ENCODE measurements at places on chromosomes 16 and 17. TPM values are rescaled to one million over a fixed set of nuclear protein-coding genes. Genes with fewer than 3 reads are reported as not detected.

Gene TMC5
- total RNA-seq = 54.5 TPM

Gene KRTAP4-7
- total RNA-seq = not detected

GRCh38 chr17:42399121-42399520 lies 10.9 kb upstream of the STAT3 start:
- no peaks in the 10 kb centered on the region for H3K36me3 ChIP-seq
- DNase-seq = no peak
- no peak overlapping the region for H3K4me3 ChIP-seq
- H3K4me1 ChIP-seq = no peaks in the 10 kb centered on the region

DNA sequence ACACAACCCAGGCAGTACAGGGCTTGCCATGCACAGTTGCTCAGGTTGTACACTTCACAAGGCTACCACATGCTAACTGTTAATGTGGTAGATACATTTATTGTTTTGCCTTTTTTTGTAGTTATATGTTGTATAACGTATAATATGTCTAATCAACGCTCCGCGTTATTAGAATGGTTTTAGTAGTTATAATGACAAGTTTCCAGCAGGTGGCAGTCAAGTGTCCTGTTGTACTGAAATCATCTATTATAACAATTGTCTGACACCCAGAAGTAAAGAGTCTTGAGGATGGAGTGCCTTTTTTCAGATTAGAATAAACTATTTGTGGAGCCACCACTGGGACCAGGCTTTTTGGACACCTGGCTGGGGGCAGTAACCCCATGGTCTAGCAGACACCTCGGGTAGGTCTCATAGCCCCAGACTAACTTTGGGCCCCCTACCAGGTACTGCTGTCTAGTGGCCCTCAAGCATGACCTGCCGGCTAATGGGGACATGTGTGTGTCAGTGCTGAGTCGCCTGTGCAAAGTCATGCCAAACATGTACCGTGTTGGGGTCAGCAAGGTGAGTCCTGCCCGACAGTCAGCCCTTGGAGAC lies 32.8 kb downstream of the MYO15A start:
- H3K27me3 ChIP-seq = no peaks in the 10 kb centered on the region
- no peak overlapping the region for H3K27ac ChIP-seq
- no peaks in the 10 kb centered on the region for H3K4me1 ChIP-seq
- H3K4me3 ChIP-seq = no peak overlapping the region
- peak; percentile 55 for DNase-seq

Gene IRX3
- total RNA-seq = 0.54 TPM

Gene NPIPB8
- total RNA-seq = 3.6 TPM

- H3K27me3 ChIP-seq = no peaks in the 10 kb centered on the region
- H3K4me3 ChIP-seq = no peak overlapping the region
- no peak overlapping the region for H3K27ac ChIP-seq
Observed at GRCh38 chr17:52383493-52384100, 225.1 kb upstream of the CA10 start.

GRCh38 chr16:19559242-19559910 lies 3.9 kb downstream of the VPS35L start:
- peak; percentile 34 for DNase-seq
- no peaks in the 10 kb centered on the region for H3K36me3 ChIP-seq
- no peaks in the 10 kb centered on the region for H3K27me3 ChIP-seq
- H3K4me1 ChIP-seq = no peaks in the 10 kb centered on the region

- no peak overlapping the region for H3K4me3 ChIP-seq
- DNase-seq = peak; percentile 50
Observed at GRCh38 chr16:17417740-17418139, 53.0 kb downstream of the XYLT1 start.

Gene HEATR9
- total RNA-seq = not detected

Gene TBC1D3K
- not detected for total RNA-seq

DNA sequence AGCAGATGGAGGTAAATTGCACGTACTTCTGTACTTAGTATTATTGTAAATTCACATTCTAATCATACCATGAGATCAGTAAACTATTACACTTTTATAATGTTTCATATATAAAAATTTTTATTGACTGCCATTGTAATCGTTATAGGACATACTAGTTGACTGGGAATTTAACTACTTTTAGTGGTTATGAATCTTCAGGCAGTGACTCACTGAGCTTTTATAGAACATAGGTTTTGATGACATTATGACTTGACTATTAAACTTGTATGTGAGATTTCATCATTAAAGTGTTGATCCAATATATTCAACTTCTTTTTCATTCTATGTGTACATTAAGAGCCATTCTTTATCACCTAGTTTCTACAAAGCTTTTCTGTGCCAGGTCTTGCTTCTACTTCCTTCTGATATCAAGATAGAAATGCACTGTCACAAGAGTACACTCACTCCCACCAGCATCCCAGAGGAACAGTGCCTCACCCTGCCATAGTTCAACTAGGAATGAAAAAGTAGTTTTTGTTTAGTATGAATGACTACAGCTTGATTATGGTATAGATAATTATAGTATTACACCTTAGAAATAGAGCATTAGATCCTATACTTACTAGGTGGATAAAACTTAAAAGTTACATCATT lies 142.4 kb upstream of the RBL2 start:
- H3K4me1 ChIP-seq = no peaks in the 10 kb centered on the region
- DNase-seq = no peak

Gene ZNF624
- total RNA-seq = 2.4 TPM

- H3K4me1 ChIP-seq = no peaks in the 10 kb centered on the region
- H3K36me3 ChIP-seq = no peaks in the 10 kb centered on the region
- no peaks in the 10 kb centered on the region for H3K27me3 ChIP-seq
- H3K27ac ChIP-seq = no peak overlapping the region
Observed at GRCh38 chr17:34114174-34114573, 140.9 kb upstream of the CCL2 start.

- no peak overlapping the region for H3K27ac ChIP-seq
- H3K4me1 ChIP-seq = no peaks in the 10 kb centered on the region
- DNase-seq = no peak
- no peaks in the 10 kb centered on the region for H3K36me3 ChIP-seq
- H3K27me3 ChIP-seq = no peaks in the 10 kb centered on the region
- no peak overlapping the region for H3K4me3 ChIP-seq
Observed at GRCh38 chr16:87108941-87109340, 208.3 kb downstream of the C16orf95 start.

GRCh38 chr17:50090971-50091917 lies 3.9 kb upstream of the PDK2 start:
- H3K36me3 ChIP-seq = no peaks in the 10 kb centered on the region
- no peaks in the 10 kb centered on the region for H3K27me3 ChIP-seq
- no peak overlapping the region for H3K4me3 ChIP-seq
- peaks cover 5% of the 10 kb centered on the region for H3K4me1 ChIP-seq
- H3K27ac ChIP-seq = no peak overlapping the region
- no peak for DNase-seq

- peak; percentile 90 for DNase-seq
- no peaks in the 10 kb centered on the region for H3K27me3 ChIP-seq
- H3K27ac ChIP-seq = peak overlapping the region; percentile 96
- H3K4me3 ChIP-seq = peak overlapping the region; percentile 79
Observed at GRCh38 chr16:3021449-3022207, 1.5 kb downstream of the TNFRSF12A start.

DNA sequence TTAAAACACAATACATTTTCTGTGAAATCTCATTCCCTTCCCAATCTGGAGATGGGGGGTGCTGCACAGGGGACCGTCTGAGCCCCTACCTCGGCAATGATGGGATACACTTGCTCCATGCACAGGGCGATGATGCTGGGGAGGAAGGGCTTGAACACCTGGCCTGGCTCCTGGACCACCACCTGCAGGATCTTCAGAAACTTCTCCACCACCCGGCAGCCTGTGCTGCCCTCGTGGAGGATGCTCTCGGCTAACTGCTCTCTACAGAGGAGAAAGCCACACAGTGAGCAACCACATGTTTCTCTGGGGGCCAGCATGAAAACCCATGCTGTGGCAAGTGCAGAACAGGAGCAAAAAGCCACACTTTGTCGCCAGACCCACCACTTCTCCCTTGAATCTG lies 42.4 kb upstream of the GSG1L start:
- DNase-seq = no peak
- peaks cover 19% of the 10 kb centered on the region for H3K36me3 ChIP-seq
- no peak overlapping the region for H3K27ac ChIP-seq
- H3K27me3 ChIP-seq = no peaks in the 10 kb centered on the region

DNA sequence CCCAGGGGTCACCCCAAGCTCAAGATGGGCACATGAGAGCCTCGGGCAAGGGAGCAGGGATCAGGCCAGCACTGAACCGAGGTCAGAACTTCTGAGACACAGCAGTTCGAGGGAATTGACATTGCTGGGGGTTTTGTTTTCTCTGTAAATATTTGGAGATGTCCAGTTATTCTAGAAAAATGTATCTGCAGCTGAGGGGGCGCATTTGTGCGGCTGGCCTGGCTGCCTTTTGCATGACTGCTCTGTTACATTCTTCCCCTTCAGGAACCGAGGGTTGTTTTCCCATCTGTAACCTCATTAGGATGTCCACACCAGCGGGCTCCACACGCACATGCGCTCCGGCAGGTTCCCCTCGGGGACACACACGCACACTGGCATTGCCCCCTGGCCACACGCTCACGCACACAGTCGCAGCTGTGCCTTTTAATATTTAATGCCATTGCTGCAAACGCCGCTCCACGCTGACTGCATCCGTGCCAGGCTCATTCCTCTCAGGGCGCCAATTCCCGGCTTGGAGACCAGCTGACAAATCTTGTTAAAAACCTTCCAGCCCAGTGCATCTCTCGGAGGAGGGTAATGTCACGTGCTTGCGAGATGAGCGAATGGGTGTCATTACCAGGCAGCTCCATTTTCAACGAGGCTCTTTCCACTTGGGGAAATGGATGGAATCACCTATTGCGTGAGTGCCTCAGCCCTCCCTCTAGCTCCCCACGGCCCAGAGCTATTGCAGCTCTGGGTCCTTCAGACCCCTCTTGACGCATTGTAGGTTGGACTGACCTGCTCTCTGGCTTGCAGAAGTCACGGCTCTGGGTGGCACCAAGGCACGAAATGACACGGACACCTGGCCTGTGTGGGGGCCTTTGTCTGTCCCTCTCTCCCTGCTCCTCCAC lies 13.1 kb downstream of the CCR7 start:
- H3K4me3 ChIP-seq = no peak overlapping the region
- H3K27me3 ChIP-seq = no peaks in the 10 kb centered on the region
- peak overlapping the region; percentile 77 for H3K27ac ChIP-seq
- no peaks in the 10 kb centered on the region for H3K36me3 ChIP-seq
- DNase-seq = peak; percentile 27

DNA sequence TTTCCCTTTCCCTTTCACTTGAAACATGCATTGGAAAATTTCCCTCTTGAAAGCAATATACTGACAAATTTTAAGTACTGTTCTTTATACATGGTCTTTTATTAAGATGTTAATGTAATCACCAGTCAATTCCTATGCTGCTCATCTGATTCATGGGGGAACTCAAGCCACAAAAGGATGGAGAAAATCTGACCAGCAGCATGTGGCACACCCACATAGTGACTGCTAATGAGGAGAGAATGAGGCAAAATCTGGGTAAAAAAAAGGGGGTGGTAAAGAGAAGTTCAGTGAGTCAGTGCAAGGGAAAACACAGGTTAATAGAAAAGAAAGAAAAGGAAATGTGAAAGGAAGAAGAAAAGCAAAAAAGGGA lies 11.3 kb downstream of the RFFL start:
- H3K36me3 ChIP-seq = no peaks in the 10 kb centered on the region
- H3K4me1 ChIP-seq = peaks cover 6% of the 10 kb centered on the region

- H3K36me3 ChIP-seq = no peaks in the 10 kb centered on the region
- DNase-seq = no peak
- H3K27ac ChIP-seq = no peak overlapping the region
- no peaks in the 10 kb centered on the region for H3K4me1 ChIP-seq
Observed at GRCh38 chr16:8585857-8586256, 4.5 kb downstream of the TMEM114 start.

Gene HOXB1
- not detected for total RNA-seq

- H3K36me3 ChIP-seq = no peaks in the 10 kb centered on the region
- no peaks in the 10 kb centered on the region for H3K4me1 ChIP-seq
- no peak overlapping the region for H3K27ac ChIP-seq
- no peaks in the 10 kb centered on the region for H3K27me3 ChIP-seq
Observed at GRCh38 chr16:84689111-84689510, 10.7 kb upstream of the USP10 start.

Gene TVP23A
- total RNA-seq = not detected

DNA sequence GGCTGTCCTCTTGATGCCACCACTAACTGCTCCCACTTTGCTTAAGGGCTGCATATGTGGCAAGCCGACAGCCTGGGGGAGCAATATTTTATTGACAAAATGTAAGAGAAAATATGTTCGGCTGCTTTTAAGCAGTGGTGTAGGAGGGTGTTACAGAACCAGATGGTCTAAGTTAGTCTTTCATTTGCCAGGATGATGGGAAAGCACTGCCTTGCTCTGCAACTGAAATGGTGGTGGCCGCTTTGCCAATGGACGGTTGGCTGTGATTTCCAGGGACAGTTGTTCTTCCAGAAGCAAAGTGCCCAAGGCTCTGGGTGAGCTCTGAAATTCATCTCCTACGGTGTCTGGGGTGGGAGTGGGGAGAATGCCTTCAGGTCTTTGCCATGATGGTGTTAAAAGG lies 469.3 kb downstream of the TOX3 start:
- H3K4me3 ChIP-seq = no peak overlapping the region
- H3K4me1 ChIP-seq = no peaks in the 10 kb centered on the region
- no peak for DNase-seq
- H3K36me3 ChIP-seq = no peaks in the 10 kb centered on the region
- H3K27ac ChIP-seq = no peak overlapping the region

- DNase-seq = no peak
- H3K4me1 ChIP-seq = no peaks in the 10 kb centered on the region
- no peaks in the 10 kb centered on the region for H3K36me3 ChIP-seq
- H3K4me3 ChIP-seq = no peak overlapping the region
Observed at GRCh38 chr16:84182680-84183571, 3.9 kb downstream of the TAF1C start.

GRCh38 chr16:3610698-3611145 lies 684 bp downstream of the SLX4 start:
- DNase-seq = no peak
- no peak overlapping the region for H3K27ac ChIP-seq
- peak overlapping the region; percentile 100 for H3K4me3 ChIP-seq
- no peaks in the 10 kb centered on the region for H3K27me3 ChIP-seq

Gene CDYL2
- total RNA-seq = 4.8 TPM

DNA sequence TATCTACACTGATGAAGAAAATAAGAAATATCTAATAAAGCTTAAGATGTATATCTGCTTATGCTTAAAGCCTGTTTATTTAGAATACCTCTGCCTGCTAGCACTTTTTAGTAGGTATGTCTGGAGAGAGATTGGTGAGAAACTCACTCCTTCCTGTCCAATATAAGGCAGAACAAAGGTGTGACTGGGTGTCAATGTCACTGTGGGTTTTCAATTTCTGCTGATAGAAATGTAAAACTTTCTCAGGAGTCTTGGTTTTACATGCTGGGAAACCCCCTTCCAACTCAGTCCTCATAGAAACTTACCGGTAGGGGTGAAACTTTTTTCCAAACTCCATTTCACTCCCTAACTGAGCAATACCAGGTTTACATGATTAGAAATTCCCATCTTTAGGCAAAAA lies 17.8 kb upstream of the MPHOSPH6 start:
- H3K4me3 ChIP-seq = no peak overlapping the region
- no peaks in the 10 kb centered on the region for H3K36me3 ChIP-seq
- DNase-seq = no peak
- H3K27ac ChIP-seq = no peak overlapping the region
- no peaks in the 10 kb centered on the region for H3K4me1 ChIP-seq

Data from colonic mucosa (tissue), 4 donors.